ENCODE measurements at places on chromosomes 6 and 20.

DNA sequence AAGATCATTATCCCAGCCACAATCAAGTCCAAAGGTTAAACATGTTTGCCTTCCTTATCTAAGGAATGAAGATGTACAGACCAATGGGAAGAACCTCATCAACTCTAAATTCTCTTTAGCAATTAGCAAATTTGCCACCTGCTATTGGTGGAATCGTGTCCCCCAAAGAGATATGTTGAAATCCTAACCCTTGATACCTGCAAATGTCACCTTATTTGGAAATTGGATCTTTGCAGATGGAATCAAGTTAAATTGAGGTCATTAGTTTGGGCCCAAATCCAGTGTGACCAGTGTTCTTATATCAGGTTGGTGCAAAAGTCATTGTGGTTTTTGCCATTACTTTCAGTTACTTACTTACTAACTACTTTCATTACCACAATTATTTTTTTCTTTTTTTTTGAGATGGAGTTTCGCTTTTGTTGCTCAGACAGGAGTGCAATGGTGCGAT, 31.3 kb downstream of the KLHL31 start:
- H3K36me3 ChIP-seq: no peaks in the 10 kb centered on the region
- H3K27ac ChIP-seq: no peak overlapping the region
- H3K4me1 ChIP-seq: no peaks in the 10 kb centered on the region
- DNase-seq: no peak
- H3K27me3 ChIP-seq: no peaks in the 10 kb centered on the region
- H3K4me3 ChIP-seq: no peak overlapping the region

GRCh38 chr20:824490-824889, 9.0 kb upstream of the FAM110A start:
- DNase-seq: no peak
- no peaks in the 10 kb centered on the region for H3K4me1 ChIP-seq
- H3K27me3 ChIP-seq: no peaks in the 10 kb centered on the region
- H3K27ac ChIP-seq: no peak overlapping the region
- H3K36me3 ChIP-seq: no peaks in the 10 kb centered on the region

DNA sequence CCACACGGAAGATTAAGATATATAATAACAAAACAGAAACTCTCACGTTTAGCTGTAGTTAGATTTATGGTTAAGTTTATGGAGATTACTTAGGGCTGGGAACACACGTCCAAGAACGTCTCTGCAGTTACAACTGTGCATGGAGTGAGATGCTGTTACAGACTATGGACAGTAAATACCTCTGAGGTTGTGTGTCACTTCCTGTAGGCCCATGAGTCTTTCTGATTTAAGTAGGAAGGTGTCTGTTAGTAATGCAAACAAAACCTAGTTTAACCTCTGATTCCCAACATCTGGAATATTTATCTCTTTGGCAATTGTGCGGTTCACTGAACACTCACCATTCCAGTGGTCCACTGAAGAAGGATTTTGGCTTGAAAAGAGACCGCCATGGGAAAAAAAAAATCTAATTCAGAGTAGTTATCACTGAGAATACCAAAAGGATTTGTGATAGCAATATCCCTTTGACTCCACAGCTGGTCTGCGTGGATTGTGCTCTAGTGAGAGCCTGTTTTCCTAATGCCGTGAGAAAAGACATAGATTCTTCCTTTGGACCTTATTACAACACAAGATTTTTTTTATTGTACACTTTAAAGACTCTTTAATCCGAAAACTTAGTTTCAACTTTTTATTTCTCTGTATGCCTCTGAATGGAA, 478.2 kb upstream of the CITED2 start:
- no peaks in the 10 kb centered on the region for H3K36me3 ChIP-seq
- no peak overlapping the region for H3K4me3 ChIP-seq
- no peak overlapping the region for H3K27ac ChIP-seq
- no peaks in the 10 kb centered on the region for H3K27me3 ChIP-seq
- DNase-seq: no peak

DNA sequence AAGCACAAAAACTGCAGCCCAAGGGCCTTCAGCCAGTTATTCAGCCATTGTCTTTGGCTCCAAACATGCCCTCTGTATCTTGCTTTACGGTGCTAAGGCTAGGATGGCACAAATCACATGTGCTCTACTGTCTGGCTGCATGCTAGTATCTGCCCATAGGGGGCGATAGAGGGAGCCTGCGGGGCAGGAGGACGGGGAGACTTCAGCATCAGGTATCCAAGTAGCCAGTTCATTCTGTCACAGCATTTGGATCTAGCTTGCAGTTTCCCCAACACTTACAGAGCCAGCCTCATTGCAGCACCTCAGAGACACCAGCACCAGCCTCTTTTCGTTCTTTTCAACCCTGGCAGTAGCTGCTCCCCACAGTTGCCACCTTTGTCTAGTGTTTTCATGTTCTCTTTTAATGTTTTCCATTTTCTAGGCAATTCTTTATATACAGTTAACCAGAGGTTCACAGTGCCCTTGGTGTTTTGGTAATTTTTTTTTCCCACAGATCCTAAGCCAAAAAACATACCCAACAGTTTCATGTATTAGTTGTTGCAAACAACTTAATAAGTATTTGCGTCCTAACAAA, 705.9 kb downstream of the PTPRT start:
- H3K27me3 ChIP-seq: peaks cover 9% of the 10 kb centered on the region
- DNase-seq: peak; percentile 93
- H3K27ac ChIP-seq: no peak overlapping the region
- no peak overlapping the region for H3K4me3 ChIP-seq
- no peaks in the 10 kb centered on the region for H3K36me3 ChIP-seq
- H3K4me1 ChIP-seq: no peaks in the 10 kb centered on the region

- no peaks in the 10 kb centered on the region for H3K27me3 ChIP-seq
- H3K27ac ChIP-seq: no peak overlapping the region
- H3K36me3 ChIP-seq: no peaks in the 10 kb centered on the region
Measured at GRCh38 chr20:53678315-53678989, 84.8 kb upstream of the ZNF217 start.

DNA sequence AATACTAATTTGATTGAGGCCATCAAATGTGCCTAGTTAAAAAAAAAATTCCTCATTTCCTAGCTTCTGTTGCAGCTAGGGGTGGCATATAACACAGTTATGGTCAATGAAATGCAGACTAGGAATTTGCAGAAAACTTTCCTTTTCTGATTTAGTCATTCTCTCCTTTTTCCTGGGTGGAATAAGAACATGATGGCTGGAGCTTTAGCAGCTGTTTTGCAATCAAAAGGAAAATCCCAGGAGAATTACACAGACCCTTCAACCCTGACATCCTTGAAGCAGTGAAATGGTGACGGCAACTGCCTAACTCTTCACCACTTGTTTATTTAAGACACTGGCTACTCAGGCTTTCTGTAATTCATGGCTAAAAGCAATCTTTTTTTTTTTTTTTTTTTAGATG, 23.1 kb upstream of the RIMS4 start:
- H3K27ac ChIP-seq: no peak overlapping the region
- no peaks in the 10 kb centered on the region for H3K36me3 ChIP-seq
- no peak overlapping the region for H3K4me3 ChIP-seq
- H3K27me3 ChIP-seq: no peaks in the 10 kb centered on the region
- no peaks in the 10 kb centered on the region for H3K4me1 ChIP-seq

DNA sequence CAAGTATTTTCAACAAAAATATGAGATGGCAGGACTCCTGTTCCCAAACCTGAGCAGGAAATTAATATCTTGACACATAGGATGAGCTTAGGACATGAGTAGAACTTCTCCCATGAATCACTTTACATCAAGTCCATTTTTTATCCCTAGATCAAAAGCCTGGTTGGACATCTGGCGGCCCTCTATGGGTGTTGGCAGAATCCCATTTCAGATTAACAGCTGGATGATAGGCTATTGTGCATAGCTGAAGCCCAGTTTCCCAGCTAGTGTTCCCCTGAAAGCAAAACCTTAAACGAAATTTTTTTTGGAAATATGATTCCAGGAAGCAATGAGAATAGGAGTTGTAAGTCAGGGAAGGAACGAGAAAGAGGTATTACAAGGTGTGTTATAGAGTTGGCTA, 449.4 kb upstream of the CHD6 start:
- H3K27ac ChIP-seq: no peak overlapping the region
- H3K27me3 ChIP-seq: no peaks in the 10 kb centered on the region
- no peak for DNase-seq
- no peaks in the 10 kb centered on the region for H3K4me1 ChIP-seq

DNA sequence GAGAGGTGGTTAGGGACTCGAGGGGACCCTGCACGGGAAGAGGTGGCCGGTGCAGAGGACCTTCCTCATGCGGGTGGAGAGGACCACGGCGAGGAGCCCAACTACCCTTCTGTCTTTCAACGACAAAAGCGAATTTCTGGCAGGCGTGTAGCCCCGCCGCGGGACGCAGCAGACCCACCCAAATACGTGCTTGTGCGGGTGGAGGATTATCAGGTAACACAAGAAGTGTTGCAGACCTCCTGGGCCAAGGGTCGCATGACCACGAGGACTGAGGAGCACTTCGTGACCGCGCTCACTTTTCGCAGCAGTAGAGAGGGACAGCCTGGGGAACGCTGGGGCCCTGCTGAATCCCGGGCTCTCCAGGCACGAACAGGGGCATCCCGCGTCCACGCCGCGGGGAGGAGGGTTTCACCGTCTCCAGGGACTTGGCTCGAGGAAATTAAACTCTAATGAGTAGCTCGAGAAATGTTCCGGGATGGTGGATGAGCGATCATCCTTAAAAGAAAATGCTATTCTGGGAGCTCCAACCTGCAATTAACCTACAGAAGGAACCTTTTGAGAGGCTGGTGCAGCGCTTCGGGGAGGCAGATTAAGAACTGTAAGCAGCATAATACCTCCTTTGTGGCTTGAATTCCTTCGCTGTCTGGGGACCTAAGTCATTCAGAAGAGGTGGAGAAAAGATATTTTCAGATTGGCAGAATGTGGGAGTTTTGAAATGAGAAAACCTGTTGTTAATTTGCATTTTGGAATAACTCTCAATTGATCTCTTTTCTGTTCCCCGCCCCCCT, 804 bp downstream of the C6orf141 start:
- peaks cover 73% of the 10 kb centered on the region for H3K27me3 ChIP-seq
- DNase-seq: peak; percentile 75
- no peaks in the 10 kb centered on the region for H3K36me3 ChIP-seq
- H3K4me1 ChIP-seq: peaks cover 4% of the 10 kb centered on the region
- H3K4me3 ChIP-seq: peak overlapping the region; percentile 82

DNA sequence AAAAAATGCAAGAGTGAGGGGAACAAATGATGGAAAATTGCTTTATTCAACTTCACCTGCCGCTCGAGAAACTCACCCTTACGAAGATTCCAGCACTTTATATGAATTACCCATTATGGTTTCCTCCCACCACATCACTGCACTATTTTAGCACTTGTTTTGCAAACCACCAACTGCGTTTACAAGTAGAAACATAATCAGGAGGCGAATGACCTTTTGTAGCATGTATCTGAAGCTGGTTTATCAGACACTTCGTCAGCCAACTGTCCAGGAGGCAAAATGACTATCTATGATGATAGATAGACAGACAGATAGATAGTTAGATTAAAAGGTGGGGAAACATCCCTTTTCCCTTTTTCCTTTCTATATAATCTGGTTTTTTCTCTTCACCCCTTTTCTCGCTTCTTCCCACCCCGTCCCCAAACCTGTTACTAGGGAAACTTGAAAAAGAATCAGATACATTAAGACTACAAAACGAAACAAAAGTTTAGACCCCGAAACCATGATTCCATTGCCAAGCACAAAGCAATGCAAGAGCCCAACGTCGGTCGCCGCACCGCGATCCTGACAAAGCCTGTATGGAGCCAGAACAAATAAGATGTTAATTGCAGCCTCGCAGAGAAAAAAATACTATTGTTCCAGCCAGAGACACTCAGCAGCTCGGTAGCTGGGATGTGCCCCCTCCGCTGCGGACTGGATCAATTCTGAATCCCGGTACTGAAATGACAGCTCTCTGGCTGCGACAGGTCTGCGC, 933 bp upstream of the ADGRB3 start:
- H3K27ac ChIP-seq: peak overlapping the region; percentile 81
- no peaks in the 10 kb centered on the region for H3K36me3 ChIP-seq
- H3K27me3 ChIP-seq: peaks cover 64% of the 10 kb centered on the region
- peaks cover 6% of the 10 kb centered on the region for H3K4me1 ChIP-seq

- H3K27ac ChIP-seq: no peak overlapping the region
- no peaks in the 10 kb centered on the region for H3K27me3 ChIP-seq
- H3K4me1 ChIP-seq: no peaks in the 10 kb centered on the region
- DNase-seq: no peak
- H3K4me3 ChIP-seq: no peak overlapping the region
- H3K36me3 ChIP-seq: no peaks in the 10 kb centered on the region
Measured at GRCh38 chr6:136969433-136969832, 47.3 kb downstream of the SLC35D3 start.

DNA sequence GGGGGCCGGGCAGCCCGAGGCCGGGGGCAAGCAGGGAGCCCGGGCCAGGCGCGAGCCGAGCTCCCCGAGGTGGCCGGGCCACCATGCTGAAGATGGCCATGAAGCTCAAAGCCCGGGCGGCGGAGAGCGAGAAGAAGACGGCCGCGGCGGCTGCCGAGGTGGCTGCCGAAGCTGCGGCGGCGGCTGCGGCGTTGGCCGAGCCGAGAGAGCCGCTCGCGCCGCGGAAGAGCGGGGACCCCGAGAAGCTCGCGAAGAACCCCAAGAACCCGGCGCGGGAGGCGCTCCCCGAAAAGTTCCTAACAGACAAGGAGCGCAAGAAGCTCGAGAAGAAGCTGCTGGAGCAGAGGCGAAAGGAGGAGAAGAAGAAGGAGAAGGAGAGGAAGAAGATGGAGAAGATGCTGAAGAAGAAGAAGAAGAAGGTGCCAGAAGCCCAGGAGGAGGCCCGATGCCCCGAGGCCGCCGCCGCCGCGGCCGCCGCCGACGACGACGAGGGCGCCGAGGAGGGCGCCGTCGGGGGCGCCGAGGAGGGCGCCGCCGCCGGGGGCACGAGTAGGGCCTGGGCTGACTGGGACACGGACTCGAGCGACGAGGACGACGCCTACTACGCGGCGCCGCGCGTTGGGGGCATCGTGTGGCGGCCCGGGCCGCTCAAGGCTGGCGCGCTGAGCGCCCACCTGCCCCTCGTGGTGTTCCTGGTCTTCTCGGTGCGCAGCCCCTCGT, 37.4 kb downstream of the GNAS start:
- H3K4me1 ChIP-seq: peaks cover 11% of the 10 kb centered on the region
- H3K27ac ChIP-seq: peak overlapping the region; percentile 62
- no peaks in the 10 kb centered on the region for H3K27me3 ChIP-seq

DNA sequence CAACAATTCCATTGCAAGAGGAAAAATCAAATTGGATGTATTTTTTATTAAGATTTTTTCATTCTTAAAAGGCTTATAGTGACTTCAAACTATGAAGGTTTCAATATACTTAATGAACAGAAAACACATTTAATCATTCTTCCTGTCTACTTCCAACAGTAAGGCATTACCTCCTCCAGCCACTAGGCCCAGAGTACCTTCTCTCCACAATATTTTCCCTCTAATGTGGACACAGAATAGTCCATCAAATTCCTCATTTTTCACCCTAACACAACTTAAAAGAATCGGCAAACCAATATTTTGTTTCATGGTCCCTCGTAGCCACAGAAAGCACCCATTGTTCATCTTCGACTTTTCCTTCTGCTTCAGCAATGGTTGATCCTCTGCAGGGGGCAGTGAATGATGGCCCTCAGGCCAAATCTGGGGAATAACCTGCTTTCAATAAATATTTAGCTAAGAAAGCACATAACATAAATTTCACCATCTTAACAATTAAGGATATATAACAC, 335.4 kb upstream of the ID4 start:
- no peaks in the 10 kb centered on the region for H3K27me3 ChIP-seq
- H3K36me3 ChIP-seq: no peaks in the 10 kb centered on the region
- no peaks in the 10 kb centered on the region for H3K4me1 ChIP-seq
- no peak for DNase-seq
